ENCODE measurements at places on chromosomes 5 and 9.

DNA sequence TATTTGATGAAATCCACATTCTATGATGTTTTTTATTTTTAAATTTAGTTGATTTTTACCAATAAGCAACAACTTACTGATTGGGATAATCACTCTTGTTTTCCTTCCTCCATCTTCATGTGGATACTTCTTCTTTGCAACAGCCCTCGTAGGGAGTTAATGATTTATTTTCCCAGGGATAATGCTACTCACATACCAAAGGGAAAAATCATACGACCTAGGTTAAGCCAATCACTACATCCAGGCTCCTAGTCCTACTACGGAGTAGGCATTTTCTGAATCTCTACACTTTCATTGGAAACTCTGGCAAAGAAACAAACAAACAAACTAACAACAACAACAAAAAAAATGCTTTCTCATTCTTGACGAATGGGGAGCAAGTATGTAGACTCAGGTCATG, 663.4 kb downstream of the PTPRD start:
- no peak overlapping the region for H3K4me3 ChIP-seq
- H3K36me3 ChIP-seq = no peaks in the 10 kb centered on the region
- H3K4me1 ChIP-seq = no peaks in the 10 kb centered on the region
- no peak overlapping the region for H3K27ac ChIP-seq
- no peak for DNase-seq
- H3K27me3 ChIP-seq = no peaks in the 10 kb centered on the region

GRCh38 chr9:91073049-91073810, 271.6 kb downstream of the SYK start:
- no peak overlapping the region for H3K4me3 ChIP-seq
- no peak for DNase-seq
- H3K4me1 ChIP-seq = no peaks in the 10 kb centered on the region
- H3K27me3 ChIP-seq = no peaks in the 10 kb centered on the region
- no peaks in the 10 kb centered on the region for H3K36me3 ChIP-seq
- no peak overlapping the region for H3K27ac ChIP-seq

DNA sequence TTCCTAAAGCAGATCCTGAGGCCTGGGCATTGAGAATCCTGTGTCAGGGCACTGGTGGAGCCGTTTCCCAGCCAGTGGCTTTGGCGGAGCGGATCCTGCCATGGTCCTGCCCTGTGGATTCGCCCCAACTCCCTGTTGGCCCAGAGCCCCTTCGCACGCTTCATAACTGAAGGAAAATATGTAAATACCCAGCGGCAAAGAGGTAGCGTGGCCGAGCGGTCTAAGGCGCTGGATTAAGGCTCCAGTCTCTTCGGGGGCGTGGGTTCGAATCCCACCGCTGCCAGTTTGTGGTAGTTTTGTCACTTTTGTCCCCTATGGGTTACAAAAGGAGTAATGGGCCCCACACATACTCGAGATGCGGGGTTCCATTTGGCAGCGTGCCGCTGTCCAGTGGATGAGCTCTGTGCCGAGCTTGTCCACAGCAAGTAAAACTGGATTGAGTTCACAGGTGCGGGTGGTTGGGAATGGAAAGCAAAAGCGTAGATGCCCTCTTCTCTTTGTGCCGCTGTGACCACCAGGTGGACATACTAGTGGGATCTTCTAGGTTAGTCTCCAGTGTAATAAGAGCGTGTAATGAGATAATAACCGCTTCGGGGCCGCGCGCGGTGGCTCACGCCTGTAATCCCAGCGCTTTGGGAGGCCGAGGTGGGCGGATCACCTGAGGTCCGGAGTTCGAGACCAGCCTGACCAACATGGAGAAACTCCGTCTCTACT, 17.3 kb downstream of the TRIM7 start:
- no peaks in the 10 kb centered on the region for H3K36me3 ChIP-seq
- H3K27me3 ChIP-seq = no peaks in the 10 kb centered on the region
- peak overlapping the region; percentile 28 for H3K27ac ChIP-seq
- DNase-seq = peak; percentile 80
- peak overlapping the region; percentile 81 for H3K4me3 ChIP-seq

DNA sequence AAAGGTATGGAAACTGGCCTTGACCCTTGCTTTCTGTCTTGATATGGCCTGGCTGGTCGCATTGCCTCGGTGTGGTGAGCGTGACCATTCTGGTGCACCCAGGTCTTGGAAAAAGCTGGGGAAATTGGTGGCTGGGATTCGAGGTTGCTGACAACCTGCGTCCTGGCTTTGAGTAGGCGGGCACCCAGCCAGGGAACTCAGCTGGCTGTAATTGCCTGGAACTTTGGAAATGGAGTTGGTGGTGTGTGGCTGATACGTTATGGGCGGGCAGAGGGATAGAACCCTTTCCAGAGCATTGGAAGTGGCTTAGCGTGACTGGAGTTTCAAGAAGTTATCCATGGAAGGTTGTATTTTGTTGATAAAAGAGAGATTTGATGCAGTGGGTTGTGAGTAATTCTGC, 35.2 kb downstream of the KCNMB1 start:
- H3K27ac ChIP-seq = no peak overlapping the region
- no peak overlapping the region for H3K4me3 ChIP-seq
- H3K36me3 ChIP-seq = no peaks in the 10 kb centered on the region

DNA sequence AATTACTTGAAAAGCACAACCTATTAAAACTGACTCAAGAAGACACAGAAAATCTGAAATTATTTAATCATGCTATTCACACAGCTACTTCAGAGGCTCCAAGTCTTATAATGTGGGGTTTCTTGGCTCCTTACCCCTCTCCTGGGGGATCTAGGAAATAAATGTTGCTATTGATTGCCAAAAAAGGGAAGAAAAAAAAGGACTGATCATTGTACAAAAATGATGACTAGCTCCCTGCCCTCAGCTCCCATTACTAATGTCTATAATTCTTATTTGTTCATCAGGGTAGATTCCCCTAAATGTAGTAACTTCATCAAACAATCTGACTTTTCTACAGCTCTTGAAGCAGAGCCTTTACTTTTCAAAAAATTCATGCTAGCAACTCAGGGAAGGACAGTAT, 3.3 kb upstream of the SMC5 start:
- H3K27me3 ChIP-seq = no peaks in the 10 kb centered on the region
- no peaks in the 10 kb centered on the region for H3K4me1 ChIP-seq
- H3K36me3 ChIP-seq = no peaks in the 10 kb centered on the region
